Vagina (tissue), 2 donors: ENCODE measurements at places on chromosomes 4 and X. TPM values are rescaled to one million over a fixed set of nuclear protein-coding genes. Genes with fewer than 3 reads are reported as not detected.
A peak's percentile ranks its signal among the peaks of the same experiment; 100 is the strongest.

The CPZ gene
- 26.3 TPM for total RNA-seq

GRCh38 chr4:155693015-155693663 lies 26.5 kb downstream of the GUCY1A1 start:
- H3K27me3 ChIP-seq = no peaks in the 10 kb centered on the region
- no peak overlapping the region for H3K4me3 ChIP-seq
- no peaks in the 10 kb centered on the region for H3K36me3 ChIP-seq
- DNase-seq = no peak
- no peaks in the 10 kb centered on the region for H3K4me1 ChIP-seq
- H3K27ac ChIP-seq = no peak overlapping the region

- H3K27me3 ChIP-seq = no peaks in the 10 kb centered on the region
- H3K36me3 ChIP-seq = no peaks in the 10 kb centered on the region
- H3K4me1 ChIP-seq = no peaks in the 10 kb centered on the region
- no peak for DNase-seq
- no peak overlapping the region for H3K4me3 ChIP-seq
Measured at GRCh38 chr4:185524888-185525863, 10.1 kb downstream of the PDLIM3 start.

- no peaks in the 10 kb centered on the region for H3K36me3 ChIP-seq
- no peak overlapping the region for H3K4me3 ChIP-seq
- no peak overlapping the region for H3K27ac ChIP-seq
- no peaks in the 10 kb centered on the region for H3K4me1 ChIP-seq
- H3K27me3 ChIP-seq = no peaks in the 10 kb centered on the region
- no peak for DNase-seq
Measured at GRCh38 chr4:19883841-19884240, 367.9 kb upstream of the SLIT2 start.

DNA sequence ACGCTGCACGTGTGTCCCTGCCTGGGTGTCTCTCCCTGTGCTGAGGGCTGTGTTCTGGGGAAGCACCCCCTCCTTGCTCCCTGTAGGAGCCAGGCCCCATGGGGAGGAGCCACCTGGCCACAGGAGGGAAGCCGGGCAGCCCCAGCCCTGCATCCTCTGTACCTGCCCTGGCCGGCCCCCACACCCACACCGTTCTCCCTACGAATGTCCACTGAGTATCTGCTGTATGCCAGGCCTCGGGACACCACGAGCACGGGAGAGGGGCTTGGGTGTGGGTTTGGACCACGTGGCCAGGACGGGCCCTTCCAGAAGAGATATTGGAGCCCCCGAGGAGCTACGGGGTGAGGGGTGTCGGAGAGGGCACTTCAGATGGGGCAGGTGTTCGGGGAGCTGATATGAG lies 6.3 kb downstream of the FGFRL1 start:
- H3K36me3 ChIP-seq = no peaks in the 10 kb centered on the region
- peaks cover 2% of the 10 kb centered on the region for H3K4me1 ChIP-seq
- no peak overlapping the region for H3K4me3 ChIP-seq
- no peak overlapping the region for H3K27ac ChIP-seq

DNA sequence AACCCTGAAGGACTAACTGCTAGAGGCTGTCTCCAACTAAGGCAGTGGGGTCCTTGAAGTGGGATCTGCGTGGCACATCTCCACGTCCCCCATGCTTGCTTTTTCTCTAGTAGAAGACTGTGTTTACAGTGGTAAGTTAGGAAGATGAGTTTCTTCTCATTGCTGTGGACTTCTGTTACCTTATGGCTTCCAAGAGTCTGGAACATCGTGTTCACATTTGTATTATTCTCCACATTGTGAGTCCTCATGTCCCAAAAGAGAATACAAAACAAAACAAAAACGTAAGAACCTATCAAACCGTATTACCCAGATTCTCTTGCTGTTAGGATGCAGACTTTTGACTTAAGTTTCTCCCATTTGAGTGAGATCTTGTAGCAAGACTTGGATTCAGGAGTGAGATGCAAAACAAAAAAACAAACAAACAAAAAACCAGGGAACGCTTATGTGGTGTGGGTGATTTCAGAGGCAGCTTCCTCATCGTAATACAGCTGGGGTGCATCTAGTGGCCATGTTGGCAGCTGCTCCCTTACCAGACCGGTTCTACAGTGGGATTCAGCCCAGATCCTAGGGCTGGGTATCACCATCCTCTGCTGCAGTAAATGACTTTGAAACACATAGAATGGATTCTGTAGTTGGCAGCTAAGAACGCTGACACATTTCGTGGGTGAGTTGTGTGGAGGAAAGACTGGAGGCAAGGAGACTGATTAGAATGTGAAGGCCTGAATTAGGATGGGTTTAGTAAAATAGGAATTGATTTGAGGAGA lies 41.3 kb downstream of the TMEM131L start:
- no peak overlapping the region for H3K4me3 ChIP-seq
- no peak for DNase-seq
- H3K36me3 ChIP-seq = no peaks in the 10 kb centered on the region
- H3K4me1 ChIP-seq = peaks cover 22% of the 10 kb centered on the region
- no peaks in the 10 kb centered on the region for H3K27me3 ChIP-seq

The PRICKLE3 gene
- total RNA-seq = 26.5 TPM

DNA sequence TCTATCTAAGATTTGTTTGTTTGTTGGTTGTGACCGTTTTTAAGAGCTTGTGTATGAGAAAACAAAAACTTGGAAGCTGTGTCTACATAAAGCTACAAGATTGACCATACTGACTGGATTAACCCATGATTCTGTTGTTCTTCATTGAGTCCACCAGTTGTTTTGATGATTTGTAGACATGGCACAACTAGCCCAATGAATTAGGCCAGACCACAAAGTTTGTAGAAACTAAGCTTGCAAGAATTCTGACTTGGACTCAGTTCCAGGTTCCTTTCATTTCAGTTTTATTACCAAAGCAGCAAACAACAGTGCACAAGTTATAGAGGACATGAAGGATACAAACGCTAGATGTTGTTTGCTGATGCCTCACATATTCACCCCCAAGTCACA lies 119.3 kb downstream of the RASGEF1B start:
- H3K4me3 ChIP-seq = no peak overlapping the region
- no peaks in the 10 kb centered on the region for H3K36me3 ChIP-seq
- H3K27me3 ChIP-seq = no peaks in the 10 kb centered on the region
- DNase-seq = no peak
- no peak overlapping the region for H3K27ac ChIP-seq

The FAM184B gene
- total RNA-seq = not detected

The DRP2 gene
- 1.5 TPM for total RNA-seq

GRCh38 chrX:8738588-8739189 lies 6.8 kb upstream of the ANOS1 start:
- H3K4me1 ChIP-seq = no peaks in the 10 kb centered on the region
- no peak overlapping the region for H3K4me3 ChIP-seq
- no peak overlapping the region for H3K27ac ChIP-seq
- DNase-seq = no peak
- H3K27me3 ChIP-seq = no peaks in the 10 kb centered on the region

DNA sequence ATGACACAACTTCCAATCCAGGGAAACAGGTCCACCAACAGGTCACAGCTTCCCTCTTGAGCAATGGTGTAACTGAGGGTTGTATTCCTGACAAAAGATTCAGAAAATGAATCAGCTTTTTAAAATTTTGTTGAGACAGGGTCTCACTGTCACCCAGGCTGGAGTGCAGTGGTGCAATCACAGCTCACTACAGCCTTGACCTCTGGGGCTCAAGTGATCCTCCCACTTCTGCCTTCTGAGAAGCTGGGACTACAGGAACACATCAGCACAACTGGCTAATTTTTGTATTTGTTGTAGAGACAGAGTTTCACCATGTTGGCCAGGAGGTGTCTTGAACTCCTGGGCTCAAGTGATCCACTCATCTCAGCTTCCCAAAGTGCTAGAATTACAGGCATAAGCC lies 43.7 kb downstream of the SAT1 start:
- no peak overlapping the region for H3K4me3 ChIP-seq
- no peak for DNase-seq
- no peak overlapping the region for H3K27ac ChIP-seq
- H3K36me3 ChIP-seq = no peaks in the 10 kb centered on the region
- H3K4me1 ChIP-seq = no peaks in the 10 kb centered on the region

The AMER1 gene
- 4.9 TPM for total RNA-seq

The UCP1 gene
- total RNA-seq = not detected

DNA sequence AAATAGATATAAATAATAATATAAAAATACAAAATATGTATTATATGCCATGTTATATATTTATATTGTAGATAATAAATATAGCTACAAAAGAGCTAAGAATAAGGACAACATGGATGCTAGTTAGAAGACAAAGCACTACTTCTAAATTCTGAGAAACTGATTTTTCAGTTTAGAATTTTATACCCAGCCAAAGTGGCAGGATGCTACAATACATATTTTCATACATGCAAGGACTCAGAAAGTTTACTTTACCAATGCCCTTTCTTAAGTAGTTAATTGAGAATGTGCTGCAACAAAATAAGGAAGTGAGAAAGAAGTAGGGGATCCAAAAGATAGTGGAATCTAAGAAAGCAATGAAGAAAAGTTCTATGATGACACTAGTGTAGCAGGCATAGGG lies 64.5 kb downstream of the PDE5A start:
- DNase-seq = no peak
- H3K4me1 ChIP-seq = no peaks in the 10 kb centered on the region
- H3K27ac ChIP-seq = no peak overlapping the region

DNA sequence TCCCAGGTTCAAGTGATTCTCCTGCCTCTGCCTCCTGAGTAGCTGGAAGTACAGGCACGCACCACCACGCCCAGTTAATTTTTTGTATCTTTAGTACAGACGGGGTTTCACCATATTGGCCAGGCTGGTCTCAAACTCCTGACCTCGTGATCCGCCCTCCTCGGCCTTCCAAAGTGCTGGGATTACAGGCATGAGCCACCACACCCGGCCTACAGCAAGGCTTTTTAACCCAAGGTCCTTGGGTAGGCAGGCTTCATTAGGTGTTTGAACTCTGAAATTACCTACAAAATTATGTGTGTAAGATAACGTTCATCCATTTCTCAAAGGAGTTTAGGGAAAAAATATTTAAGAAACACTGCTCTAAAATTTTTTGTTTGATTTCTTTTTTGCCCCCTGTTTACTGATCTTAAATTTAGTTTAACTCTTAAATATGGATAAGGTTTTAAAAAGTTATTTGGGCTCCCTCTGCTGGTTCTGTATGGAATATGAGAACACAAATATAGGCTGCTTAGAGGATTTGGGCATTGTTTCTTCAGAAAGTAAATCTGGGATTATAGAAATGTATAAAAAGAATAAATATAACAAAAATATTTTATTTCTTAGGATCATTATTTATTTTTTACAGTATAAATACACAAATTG lies 92.8 kb downstream of the CBR4 start:
- peak overlapping the region; percentile 27 for H3K27ac ChIP-seq
- peaks cover 36% of the 10 kb centered on the region for H3K36me3 ChIP-seq
- H3K4me3 ChIP-seq = no peak overlapping the region
- H3K27me3 ChIP-seq = no peaks in the 10 kb centered on the region

GRCh38 chr4:22268350-22269025 lies 247.4 kb downstream of the ADGRA3 start:
- H3K27me3 ChIP-seq = no peaks in the 10 kb centered on the region
- no peaks in the 10 kb centered on the region for H3K4me1 ChIP-seq
- no peak for DNase-seq
- no peak overlapping the region for H3K27ac ChIP-seq
- H3K36me3 ChIP-seq = no peaks in the 10 kb centered on the region
- no peak overlapping the region for H3K4me3 ChIP-seq

DNA sequence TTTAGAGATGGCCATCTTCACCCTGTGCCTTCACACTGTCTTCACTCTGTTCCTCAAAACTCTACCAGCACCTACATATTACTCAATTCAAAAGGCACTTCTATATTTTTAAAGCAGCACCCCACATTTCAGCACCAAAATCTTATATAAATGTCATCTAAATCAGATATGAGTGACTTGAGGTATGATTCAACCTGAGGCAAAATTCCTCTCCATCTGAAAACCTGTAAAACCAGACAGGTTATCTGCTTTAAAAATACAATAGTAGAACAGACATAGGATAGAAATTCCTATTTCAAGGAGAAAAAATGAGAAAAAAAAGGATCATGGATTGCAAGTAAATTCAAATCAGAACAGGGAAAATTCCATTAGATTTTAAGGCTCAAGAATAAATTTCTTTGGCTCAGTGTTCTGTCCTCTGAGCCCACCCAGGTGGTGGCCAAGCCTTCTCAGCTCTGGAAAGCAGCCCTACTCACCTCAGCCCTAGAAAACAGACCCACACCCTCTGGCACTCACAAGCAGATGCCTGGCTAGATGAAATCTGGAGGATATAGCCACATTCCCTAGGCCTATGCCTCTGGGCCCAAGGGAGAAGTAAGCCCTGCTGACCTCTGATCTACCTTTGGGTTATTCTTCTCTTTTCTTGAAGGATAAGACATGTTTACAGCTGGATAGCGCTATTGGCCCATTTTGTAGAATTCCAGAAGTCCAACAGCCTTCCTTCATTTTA lies 240.4 kb upstream of the ZCCHC13 start:
- no peaks in the 10 kb centered on the region for H3K36me3 ChIP-seq
- H3K4me1 ChIP-seq = no peaks in the 10 kb centered on the region

GRCh38 chr4:104896660-104897645 lies 249.7 kb upstream of the TET2 start:
- H3K4me3 ChIP-seq = no peak overlapping the region
- H3K27ac ChIP-seq = no peak overlapping the region
- H3K27me3 ChIP-seq = no peaks in the 10 kb centered on the region
- H3K4me1 ChIP-seq = peaks cover 27% of the 10 kb centered on the region
- H3K36me3 ChIP-seq = no peaks in the 10 kb centered on the region
- DNase-seq = no peak

GRCh38 chr4:101643186-101643837 lies 147.2 kb upstream of the BANK1 start:
- no peaks in the 10 kb centered on the region for H3K27me3 ChIP-seq
- no peaks in the 10 kb centered on the region for H3K36me3 ChIP-seq
- no peak overlapping the region for H3K4me3 ChIP-seq
- peaks cover 6% of the 10 kb centered on the region for H3K4me1 ChIP-seq

DNA sequence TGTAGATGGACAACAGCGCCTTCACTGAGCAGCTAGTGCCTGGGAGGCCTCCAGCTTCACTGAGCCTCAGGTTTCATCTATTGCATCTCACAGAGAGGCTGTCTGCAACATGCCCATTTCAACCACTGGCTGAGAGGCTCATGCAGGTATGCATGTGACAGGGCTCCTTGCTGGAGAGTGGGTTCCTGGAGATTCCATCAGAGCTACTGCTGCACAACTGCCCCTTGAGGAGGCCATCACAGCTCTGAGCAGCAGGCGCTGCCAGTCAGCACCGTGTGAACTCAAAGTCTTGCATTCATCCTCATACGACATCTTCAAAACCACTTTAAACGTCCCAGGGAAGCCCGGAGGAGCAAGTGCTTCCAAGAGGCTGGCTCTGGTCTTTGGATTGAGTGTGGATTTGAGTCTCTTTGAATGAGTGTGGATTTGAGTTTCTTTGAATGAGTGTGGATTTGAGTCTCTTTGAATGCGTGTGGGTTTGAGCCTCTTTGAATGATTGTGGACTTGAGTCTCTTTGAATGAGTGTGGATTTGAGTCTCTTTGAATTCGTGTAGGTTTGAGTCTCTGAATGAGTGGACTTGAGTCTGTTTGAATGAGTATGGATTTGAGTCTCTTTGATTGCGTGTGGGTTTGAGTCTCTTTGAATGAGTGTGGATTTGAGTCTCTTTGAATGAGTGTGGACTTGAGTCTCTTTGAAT lies 8.7 kb downstream of the P2RY8 start:
- H3K4me1 ChIP-seq = no peaks in the 10 kb centered on the region
- H3K27ac ChIP-seq = no peak overlapping the region
- no peaks in the 10 kb centered on the region for H3K36me3 ChIP-seq
- no peak for DNase-seq
- no peak overlapping the region for H3K4me3 ChIP-seq
- H3K27me3 ChIP-seq = no peaks in the 10 kb centered on the region

GRCh38 chr4:19725130-19725529 lies 526.6 kb upstream of the SLIT2 start:
- no peaks in the 10 kb centered on the region for H3K4me1 ChIP-seq
- H3K36me3 ChIP-seq = no peaks in the 10 kb centered on the region
- DNase-seq = no peak
- H3K27me3 ChIP-seq = no peaks in the 10 kb centered on the region
